CD4-positive, alpha-beta T cell (primary cell): ENCODE measurements at places on chromosomes 6 and 20. TPM values are rescaled to one million over a fixed set of nuclear protein-coding genes. Genes with fewer than 3 reads are reported as not detected.

- peak; percentile 76 for DNase-seq
- no peaks in the 10 kb centered on the region for H3K27me3 ChIP-seq
- H3K4me1 ChIP-seq, result peaks cover 25% of the 10 kb centered on the region
- no peaks in the 10 kb centered on the region for H3K36me3 ChIP-seq
These were observed 580 bp upstream of the SYCP2 start for GRCh38 chr20:59933849-59934585.

DNA sequence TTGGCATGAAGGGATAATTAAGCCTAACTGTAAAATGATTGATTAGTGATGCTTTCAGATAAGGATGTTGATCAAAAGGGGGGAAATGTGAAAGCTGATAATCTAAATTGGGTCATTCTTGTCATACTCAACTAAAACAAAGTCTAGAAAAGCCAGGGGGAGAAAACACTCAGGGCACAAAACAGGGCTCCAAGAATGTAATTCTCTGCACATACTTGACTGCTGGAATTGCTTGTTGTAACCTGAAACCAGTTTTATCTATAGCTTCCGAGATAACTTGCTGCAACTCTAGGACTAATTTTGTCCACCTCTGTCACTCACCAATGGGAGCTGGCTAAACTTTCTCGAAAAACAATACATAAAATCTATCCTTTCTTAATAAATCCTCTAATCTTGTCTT is 310.3 kb downstream of the CLVS2 start:
- no peaks in the 10 kb centered on the region for H3K27me3 ChIP-seq
- H3K4me1 ChIP-seq, result no peaks in the 10 kb centered on the region
- no peaks in the 10 kb centered on the region for H3K36me3 ChIP-seq
- DNase-seq, result no peak

DNA sequence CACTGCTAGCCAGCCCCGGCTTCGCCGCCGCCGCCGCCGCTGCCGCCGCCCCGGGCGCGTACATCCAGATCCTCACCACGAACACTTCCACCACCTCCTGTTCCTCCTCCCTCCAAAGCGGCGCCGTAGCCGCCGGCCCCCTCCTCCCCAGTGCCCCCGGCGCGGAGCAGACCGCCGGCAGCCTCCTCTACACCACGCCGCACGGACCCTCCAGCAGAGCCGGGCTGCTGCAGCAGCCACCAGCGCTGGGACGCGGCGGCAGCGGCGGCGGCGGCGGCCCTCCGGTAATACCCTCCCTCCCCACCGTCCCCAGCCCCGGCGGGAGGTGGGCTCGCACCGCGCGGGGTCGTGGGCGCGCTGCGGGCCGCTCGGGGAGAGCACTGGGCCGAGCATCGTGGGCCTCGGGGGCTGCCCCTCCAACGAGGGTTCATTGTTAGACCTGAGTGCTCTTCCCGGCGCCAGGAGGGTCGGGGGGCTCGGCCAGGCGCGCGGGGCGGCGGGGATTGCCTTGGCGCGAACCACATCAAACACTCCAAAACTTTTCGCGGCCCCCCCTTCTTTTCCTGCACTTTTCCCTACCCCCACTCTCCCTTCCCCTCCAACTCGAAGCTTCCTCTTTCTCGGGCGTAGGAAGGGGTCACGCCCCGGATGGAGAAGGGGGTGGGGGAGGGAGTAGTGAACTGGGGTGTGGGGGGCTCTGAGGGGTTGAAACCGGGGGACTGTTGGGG is 827 bp downstream of the E2F3 start:
- no peak overlapping the region for H3K27ac ChIP-seq
- H3K4me3 ChIP-seq, result peak overlapping the region; percentile 74
- peak; percentile 27 for DNase-seq
- no peaks in the 10 kb centered on the region for H3K36me3 ChIP-seq
- peaks cover 23% of the 10 kb centered on the region for H3K4me1 ChIP-seq

The GSTA2 gene
- not detected for total RNA-seq

The TPD52L1 gene
- total RNA-seq, result not detected

DNA sequence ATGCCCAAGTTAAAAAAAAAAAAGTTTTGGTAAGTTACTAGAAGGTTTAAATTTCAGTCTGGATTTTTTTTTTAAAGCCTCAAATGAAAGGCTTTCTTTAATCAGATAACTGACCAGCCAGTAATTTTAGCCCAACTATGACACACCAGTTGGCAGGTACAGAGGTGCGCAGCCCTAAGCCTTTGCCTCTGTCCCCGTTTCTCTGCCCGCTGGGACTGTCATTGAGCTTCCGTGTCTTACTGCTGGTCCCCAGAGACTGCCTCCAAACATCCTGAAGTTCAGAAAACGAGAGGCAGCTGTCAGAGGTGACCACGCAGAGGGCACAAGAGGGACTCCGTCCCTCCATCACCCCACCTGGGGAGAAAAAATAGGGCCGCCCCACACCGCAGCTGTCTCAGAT is 118.2 kb downstream of the RPS12 start:
- H3K4me1 ChIP-seq, result no peaks in the 10 kb centered on the region
- no peaks in the 10 kb centered on the region for H3K36me3 ChIP-seq
- no peak for DNase-seq
- H3K27ac ChIP-seq, result no peak overlapping the region
- peaks cover 25% of the 10 kb centered on the region for H3K27me3 ChIP-seq
- no peak overlapping the region for H3K4me3 ChIP-seq

The SLC23A2 gene
- 23.0 TPM for total RNA-seq

GRCh38 chr20:43528258-43528875 is 20.9 kb downstream of the L3MBTL1 start:
- no peaks in the 10 kb centered on the region for H3K27me3 ChIP-seq
- no peak overlapping the region for H3K27ac ChIP-seq
- DNase-seq, result no peak
- H3K4me1 ChIP-seq, result no peaks in the 10 kb centered on the region
- H3K36me3 ChIP-seq, result peaks cover 2% of the 10 kb centered on the region

GRCh38 chr20:9306521-9306920 is 207.9 kb upstream of the LAMP5 start:
- no peak overlapping the region for H3K4me3 ChIP-seq
- no peak for DNase-seq
- no peaks in the 10 kb centered on the region for H3K4me1 ChIP-seq
- no peak overlapping the region for H3K27ac ChIP-seq
- no peaks in the 10 kb centered on the region for H3K36me3 ChIP-seq

GRCh38 chr6:74892091-74892490 is 313.8 kb downstream of the COL12A1 start:
- no peak overlapping the region for H3K4me3 ChIP-seq
- H3K36me3 ChIP-seq, result no peaks in the 10 kb centered on the region
- DNase-seq, result no peak
- H3K4me1 ChIP-seq, result no peaks in the 10 kb centered on the region

DNA sequence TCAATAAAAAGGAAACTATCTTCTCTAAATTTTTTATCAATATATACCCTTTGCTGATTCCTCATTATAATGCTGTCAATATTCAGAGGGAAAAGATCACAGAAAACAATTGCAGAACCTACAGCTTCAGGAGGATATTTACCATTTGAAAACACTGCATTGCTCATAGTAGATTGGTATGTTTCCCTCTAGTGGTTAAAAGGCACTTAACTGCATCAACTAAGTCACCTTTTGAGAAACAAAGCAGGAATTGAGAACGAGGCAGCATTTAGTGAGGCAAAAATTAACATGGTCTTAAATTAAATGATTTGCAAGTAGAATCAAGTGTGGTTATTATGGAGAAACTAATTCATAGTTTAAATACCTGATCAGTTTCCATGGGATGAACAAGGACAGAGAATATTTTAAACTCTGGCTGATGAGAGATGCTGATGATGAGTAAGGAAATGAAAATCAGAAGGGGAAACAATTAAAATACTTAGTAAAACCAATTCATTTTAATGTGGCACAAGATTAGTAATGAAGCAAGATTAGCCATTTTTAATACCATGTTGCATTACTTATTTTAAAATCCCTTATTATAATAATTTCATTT is 642.1 kb downstream of the EPHA7 start:
- no peaks in the 10 kb centered on the region for H3K4me1 ChIP-seq
- no peaks in the 10 kb centered on the region for H3K27me3 ChIP-seq
- no peaks in the 10 kb centered on the region for H3K36me3 ChIP-seq
- no peak overlapping the region for H3K27ac ChIP-seq

DNA sequence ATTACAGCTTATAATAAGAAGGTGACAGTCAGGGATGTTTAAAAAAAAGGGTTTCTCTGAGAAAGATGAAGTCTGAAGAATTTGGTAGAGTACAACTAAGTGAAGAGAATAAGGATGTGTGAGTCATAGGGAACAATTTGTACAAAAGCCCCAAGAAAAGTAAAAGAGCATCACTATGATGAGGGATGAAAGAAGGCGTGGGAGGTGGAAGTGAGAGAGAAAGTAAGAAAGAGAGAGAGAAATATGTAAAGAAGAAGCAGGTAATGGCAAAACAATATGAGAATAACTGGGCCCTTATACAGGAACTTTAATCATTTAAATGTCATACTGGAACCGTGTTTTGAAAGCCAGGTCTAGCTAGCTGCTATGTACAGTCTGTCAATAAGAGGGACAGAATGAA is 179.4 kb downstream of the ASCC3 start:
- no peaks in the 10 kb centered on the region for H3K27me3 ChIP-seq
- no peaks in the 10 kb centered on the region for H3K4me1 ChIP-seq
- H3K4me3 ChIP-seq, result no peak overlapping the region
- H3K36me3 ChIP-seq, result peaks cover 17% of the 10 kb centered on the region
- no peak for DNase-seq

- no peak for DNase-seq
- no peak overlapping the region for H3K27ac ChIP-seq
- no peaks in the 10 kb centered on the region for H3K36me3 ChIP-seq
- H3K27me3 ChIP-seq, result no peaks in the 10 kb centered on the region
These were observed 114.1 kb upstream of the SGK1 start for GRCh38 chr6:134432036-134432435.

The PERP gene
- 1.3 TPM for total RNA-seq

DNA sequence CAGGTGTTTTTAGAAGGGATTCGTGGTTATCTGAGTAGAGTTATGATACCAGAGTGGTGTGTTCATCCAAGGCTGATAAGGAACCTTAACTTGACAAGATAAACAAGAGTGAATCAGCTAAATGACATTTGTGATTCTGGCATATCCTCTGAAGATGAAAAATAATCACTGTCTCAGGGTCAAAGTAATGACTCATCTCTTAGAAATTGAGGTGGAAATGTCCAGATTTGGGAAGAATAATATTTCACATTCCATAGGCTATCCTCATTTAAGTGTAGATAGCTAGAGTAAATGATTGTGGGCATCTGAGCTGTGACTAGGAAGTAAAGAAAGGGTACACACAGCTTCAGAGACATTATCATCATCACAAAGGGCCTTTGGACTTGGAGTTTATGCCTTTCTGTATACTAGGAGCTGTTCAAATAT is 255.7 kb downstream of the GJA1 start:
- DNase-seq, result no peak
- H3K36me3 ChIP-seq, result no peaks in the 10 kb centered on the region
- H3K4me3 ChIP-seq, result no peak overlapping the region
- no peak overlapping the region for H3K27ac ChIP-seq
- no peaks in the 10 kb centered on the region for H3K4me1 ChIP-seq

The ANKEF1 gene
- total RNA-seq, result 1.3 TPM

The OPN5 gene
- not detected for total RNA-seq

GRCh38 chr6:46090115-46091079 is 39.4 kb upstream of the ENPP4 start:
- no peak overlapping the region for H3K4me3 ChIP-seq
- no peaks in the 10 kb centered on the region for H3K36me3 ChIP-seq

The HAO1 gene
- total RNA-seq, result not detected

DNA sequence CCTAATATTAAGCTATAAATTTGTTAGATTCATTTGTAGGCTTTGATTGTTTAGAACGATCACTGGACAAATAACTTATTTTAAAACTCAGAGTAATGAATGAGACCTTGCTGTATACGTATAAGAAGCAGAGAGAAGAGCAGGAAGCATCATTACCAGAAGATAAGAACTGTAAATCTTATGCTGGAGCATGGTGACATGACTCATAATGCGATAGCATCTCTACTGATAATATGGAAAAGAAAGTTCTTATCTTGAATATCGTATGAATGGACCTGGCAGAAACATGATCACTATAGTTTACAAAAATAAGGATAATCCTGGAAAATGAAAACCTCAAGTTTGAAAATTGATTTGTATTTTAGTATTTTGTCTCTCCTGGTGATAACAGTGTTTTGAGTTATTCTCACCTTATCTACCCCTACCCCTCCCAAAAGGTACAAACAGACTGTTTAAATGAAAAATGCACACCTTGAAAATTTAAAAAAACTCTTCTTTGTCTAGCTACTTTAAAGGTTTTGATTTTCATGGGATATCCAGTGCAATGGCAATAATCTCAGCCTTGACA is 2.0 kb upstream of the ZSCAN26 start:
- peaks cover 8% of the 10 kb centered on the region for H3K4me1 ChIP-seq
- no peak overlapping the region for H3K27ac ChIP-seq
- H3K27me3 ChIP-seq, result no peaks in the 10 kb centered on the region
- DNase-seq, result no peak

The CST1 gene
- not detected for total RNA-seq

DNA sequence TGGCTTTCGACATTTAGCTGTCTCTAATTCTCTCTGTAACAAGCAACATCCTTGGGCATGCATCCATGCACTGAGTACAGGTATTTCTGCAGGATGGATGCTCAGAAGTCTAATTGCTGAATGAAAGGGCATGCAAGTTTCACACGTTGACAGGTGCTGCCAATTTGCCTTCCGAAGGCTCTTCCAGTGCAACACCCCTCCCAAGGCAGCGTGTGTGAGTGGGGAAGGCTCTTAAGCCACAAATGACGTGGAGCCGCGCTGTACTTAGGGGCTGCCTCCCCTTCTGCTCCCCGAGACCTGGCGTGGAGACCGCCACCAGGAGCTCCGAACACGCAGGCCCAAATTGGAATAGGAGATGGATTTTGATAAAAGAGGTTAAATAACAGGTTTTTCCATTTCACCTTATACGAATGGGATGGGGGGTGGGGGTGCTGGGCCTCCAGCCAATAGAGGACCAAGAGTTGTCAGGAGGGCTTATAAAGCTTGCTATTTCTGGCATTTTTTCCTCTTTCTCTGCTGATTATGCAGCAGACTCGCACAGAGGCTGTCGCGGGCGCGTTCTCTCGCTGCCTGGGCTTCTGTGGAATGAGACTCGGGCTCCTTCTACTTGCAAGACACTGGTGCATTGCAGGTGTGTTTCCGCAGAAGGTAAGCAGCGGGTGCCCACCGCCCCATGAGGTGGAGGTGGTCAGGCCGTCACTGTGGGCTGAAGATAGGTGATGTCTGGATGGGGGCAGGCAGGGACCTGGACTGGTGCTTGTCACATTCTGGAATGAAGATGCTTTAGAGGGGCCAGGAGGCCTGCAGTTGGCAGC is 30.9 kb downstream of the TOX2 start:
- H3K27ac ChIP-seq, result no peak overlapping the region
- H3K27me3 ChIP-seq, result no peaks in the 10 kb centered on the region
- no peak overlapping the region for H3K4me3 ChIP-seq
- no peak for DNase-seq
- H3K36me3 ChIP-seq, result no peaks in the 10 kb centered on the region
- H3K4me1 ChIP-seq, result peaks cover 89% of the 10 kb centered on the region

GRCh38 chr6:168828800-168829199 is 387.8 kb downstream of the SMOC2 start:
- DNase-seq, result no peak
- H3K36me3 ChIP-seq, result no peaks in the 10 kb centered on the region
- no peak overlapping the region for H3K27ac ChIP-seq
- H3K27me3 ChIP-seq, result no peaks in the 10 kb centered on the region
- no peak overlapping the region for H3K4me3 ChIP-seq

The DYNLT2 gene
- 4.3 TPM for total RNA-seq

GRCh38 chr6:16473184-16473907 is 235.0 kb downstream of the GMPR start:
- no peak overlapping the region for H3K27ac ChIP-seq
- peaks cover 41% of the 10 kb centered on the region for H3K4me1 ChIP-seq
- no peak for DNase-seq
- H3K36me3 ChIP-seq, result peaks cover 4% of the 10 kb centered on the region

GRCh38 chr20:20604907-20605306 is 107.5 kb downstream of the RALGAPA2 start:
- H3K4me1 ChIP-seq, result peaks cover 4% of the 10 kb centered on the region
- no peak overlapping the region for H3K4me3 ChIP-seq
- no peaks in the 10 kb centered on the region for H3K27me3 ChIP-seq
- DNase-seq, result no peak

The SPTLC3 gene
- 0.38 TPM for total RNA-seq
